ENCODE measurements at places on chromosomes 3 and 15.

- DNase-seq = no peak
These were observed 42.8 kb downstream of the NKIRAS1 start for GRCh38 chr3:23873941-23874340.

- no peak for DNase-seq
These were observed 97.2 kb downstream of the LEKR1 start for GRCh38 chr3:156923349-156923748.

GRCh38 chr3:188243124-188243795, 89.3 kb downstream of the LPP start:
- no peak for DNase-seq

DNA sequence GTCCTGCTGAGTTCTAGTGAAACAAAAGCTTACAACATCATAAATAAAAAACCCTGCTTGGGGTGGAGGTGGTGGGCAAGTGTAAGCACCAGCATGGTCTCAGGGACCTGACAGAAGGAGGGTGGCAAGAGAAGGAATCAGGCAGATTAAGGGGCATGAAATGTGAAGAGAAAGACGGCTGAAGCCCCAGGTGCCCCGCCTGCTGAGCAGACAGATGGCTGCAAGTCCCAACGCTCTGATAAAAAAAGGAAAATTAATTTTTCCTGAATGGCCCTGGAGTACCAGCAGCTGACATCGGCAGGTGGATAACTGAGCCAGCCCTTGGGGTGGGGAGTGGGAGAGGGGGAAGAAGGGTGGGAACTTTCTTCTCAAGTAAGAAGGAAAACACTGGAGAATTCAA, 137.9 kb downstream of the XXYLT1 start:
- DNase-seq = no peak

DNA sequence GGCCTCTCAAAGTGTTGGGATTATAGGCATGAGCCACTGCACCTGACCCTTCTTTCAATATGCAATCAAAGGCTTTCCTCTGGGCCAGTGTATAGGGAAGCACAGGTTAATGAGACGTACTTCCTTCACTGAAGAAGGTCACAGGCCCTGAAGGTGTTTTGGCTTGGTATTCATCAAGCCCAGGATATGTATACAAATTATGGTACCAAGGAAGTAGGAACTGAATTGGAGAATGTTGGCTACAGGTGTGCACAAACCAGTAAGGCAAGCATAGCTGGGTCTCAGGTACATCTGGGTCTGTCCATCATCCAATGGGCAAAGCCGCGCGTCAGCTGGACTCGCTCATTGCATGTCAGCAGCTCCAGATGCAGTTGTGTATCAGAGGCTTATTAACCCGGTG, 237.9 kb downstream of the ADAMTS17 start:
- no peak for DNase-seq

DNA sequence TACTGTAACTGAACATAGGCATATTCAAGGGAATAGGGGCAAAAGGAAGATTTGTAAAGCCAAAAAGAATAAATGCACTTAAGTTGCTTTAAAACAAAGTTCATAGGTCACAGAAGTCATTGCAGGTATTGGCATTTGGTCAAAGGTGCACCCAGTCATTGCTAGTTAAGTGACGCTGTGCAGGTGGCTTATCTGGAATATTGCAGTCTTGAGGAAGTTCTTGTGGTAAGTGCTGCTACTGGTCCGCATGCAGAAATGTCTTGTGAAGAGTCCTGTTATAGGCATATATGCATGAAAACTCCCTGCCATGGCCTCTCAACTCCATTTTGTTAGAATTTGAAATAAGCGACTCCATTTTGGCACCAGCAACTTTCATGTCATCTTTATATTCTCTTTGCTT, 293.1 kb downstream of the GBE1 start:
- DNase-seq = no peak

DNA sequence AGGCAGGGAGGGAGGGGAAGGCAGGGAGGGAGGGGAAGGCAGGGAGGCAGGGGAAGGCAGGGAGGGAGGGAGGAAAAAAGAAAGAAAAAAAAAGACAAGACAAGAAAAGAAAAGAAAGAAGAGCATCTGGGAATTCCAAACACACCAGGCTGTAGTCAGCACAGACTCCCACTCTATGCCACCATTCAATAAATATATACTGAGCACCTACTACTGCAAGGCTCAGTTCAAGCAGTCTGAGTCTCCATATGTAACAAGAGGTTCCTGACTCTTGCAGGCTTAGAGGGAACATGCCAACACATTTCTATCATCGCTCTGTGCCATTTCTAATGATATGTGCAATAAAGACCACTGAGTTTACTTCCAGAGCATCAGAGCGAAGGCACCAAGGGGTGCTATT, 47.7 kb downstream of the ANXA2 start:
- no peak for DNase-seq

DNA sequence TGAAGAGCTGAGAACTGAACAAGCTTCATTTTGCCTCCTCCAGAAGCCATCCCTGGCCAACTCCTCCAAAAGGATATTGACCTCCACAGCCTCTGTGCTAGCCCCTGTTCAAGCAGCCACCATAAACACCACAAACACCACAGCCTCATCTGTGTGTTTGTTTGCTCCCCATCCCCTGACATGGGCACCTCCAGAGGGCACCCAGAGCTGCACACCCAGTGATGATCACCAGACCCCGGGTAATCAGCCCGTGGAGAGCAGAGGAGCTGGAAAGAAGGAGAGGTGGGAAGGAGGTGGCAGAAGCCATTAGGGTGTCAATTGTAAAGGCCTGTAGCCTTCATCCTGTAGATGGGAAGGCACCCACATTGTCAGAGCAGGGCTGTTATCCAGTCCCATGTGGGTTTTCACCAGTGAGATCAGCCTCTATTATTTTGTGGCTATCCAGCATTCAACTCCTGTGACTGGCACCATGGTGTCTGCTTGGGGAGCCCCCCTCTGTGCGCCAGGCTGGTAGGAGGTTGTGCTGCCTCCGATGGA, 6.8 kb upstream of the WNT7A start:
- no peak for DNase-seq

- no peak for DNase-seq
These were observed 17.2 kb upstream of the SLC6A11 start for GRCh38 chr3:10798600-10799367.

DNA sequence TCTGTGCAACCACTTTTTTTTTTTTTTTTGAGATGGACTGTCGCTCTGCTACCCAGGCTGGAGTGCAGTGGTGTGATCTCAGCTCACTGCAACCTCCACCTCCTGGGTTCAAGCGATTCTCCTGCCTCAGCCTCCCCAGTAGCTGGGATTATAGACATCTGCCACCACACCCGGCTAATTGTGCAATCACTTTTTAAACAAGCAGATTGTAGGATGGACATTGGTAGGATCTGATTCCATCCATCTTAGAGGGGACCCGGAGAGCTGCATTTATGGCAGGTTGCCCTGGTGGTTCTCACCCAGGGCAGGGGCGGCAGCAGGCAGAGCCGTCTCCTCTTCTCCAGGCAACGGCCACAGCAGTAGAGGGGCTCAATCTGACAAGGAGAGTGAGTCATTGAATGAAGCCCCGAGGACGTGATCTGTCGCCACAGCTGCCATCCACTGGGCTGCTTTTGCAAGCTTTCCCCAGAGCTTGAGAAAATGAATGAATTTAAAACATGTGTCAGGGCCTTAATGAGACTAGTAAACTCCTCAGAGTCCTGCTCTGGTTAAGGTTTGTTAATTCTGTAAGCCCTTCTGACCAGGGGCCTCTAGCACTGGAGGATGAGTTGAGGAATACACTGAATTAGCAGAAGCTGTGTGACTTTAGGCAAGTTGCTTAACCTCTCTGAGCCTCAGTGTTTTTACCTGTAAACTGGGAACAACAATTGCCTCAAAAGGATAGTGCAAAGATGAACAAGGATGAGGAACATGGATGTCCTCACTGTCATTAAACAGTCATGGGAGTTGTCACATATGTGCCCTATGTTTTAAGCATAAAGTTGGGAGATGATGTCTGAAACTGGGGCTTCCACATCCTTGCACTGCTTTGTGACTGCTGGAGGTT, 129.1 kb downstream of the ASB7 start:
- no peak for DNase-seq

DNA sequence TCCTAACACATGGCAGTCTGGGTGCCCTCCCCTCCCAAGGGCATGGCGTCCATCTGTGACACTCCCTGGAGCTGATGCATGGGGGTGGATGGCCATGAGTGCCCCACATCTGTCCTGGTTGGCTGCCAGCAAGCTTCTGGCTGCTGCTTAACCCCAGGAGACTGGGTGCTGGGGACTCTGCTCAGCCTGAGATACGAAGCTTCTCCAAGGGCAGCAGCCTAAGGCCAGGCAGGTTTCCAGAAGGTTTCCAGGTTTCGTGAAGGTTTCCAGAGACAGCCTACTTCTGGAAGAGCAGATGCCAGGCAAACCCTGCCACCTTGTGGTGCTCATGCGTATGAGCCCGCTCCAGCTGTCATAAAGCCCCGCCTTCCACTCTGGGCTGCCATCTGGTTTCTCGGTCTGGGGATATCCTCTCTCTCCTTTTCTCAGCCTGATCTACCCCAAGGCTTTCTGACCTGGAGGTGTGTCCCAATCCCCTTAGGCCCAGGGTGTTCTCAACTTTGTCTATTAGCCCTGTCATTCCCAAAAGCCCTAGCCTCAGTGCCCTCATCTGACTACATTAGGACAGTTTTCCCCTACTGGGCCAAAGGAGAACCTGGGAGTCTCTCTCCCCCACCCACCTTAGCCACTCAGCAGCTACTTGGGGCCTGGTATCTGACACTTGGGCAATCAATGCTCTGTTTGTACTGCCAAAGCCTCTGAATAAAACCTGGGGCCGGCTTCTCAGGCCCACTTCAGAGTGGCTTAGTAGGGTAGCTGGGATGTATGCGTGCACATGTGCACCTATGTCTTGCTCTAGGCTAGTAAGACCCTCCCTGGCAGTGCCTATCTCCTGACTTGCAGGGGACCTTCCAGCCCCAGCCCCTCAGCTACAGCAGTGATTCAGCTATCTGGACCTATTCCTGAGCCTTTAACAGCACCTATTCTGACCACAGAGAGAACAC, 12.0 kb downstream of the MRPL46 start:
- DNase-seq = no peak

DNA sequence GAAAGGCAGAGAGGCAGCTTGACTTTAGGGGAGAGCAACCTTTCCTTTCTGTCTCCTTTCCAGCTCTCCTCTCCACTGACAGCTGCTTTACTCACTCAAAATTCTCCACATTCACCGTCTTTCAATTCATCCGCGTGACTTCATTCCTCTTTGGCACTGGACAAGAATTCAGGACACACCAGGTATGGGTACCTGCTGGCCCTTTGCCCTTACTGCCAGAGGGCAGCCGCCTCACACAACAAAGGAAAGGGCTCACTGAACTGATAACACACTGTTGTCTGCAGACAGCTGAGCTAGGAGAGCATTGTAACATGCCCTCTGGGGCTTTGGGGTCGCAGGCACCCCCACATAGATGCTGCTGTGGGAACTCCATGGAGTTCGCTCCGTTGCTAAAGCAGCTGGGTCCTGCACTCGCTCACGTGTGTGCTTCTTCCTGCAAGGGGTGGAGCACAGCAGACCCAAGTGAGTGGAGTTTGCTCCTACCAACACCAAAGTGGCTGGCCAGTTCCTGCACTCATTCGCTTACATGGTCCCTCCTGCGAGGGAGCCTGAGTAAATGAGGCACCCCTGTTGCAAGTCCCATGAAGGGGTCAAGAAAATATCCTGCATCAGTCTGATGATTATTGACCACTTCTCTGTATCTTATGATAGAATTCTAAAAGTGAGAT, 79.0 kb upstream of the SGO1 start:
- DNase-seq = no peak

DNA sequence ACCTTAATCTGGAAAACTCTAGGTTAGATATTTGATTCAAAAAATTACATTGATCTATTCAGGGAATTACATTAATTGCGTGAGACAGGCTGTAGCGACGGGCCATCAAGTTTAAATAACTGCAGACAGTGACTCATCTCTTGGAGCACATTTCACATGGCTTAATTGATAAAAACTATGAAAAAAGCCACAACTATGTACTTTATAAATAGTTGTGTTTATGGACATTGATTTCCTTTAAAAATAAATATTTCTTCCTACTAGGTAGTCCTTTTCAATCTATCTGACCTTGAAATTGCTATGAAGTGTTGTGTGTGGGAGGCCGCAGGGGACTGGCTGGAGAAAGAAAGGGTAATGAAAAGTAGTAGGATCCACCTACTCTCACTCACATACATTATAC, 157.8 kb downstream of the IL1RAP start:
- no peak for DNase-seq

DNA sequence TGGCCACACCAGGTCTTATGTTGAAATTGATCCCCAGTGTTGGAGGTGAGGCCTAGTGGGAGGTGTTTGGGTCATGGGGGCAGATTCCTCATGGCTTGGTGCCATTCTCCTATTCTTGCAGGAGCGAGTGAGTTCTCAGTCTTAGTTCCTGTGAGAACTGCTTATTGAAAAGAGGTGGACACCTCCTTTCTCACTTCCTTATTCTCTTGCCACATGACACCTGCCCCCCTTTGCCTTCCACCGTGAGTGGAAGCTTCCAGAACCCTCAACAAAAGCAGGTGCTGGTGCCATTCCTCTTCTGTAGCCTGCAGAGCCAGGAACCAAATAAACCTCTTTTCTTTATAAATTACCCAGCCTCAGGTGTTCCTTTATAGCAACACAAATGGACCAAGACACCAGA, 318.1 kb upstream of the MCTP2 start:
- DNase-seq = no peak

GRCh38 chr15:65824031-65824743, 32.1 kb upstream of the DENND4A start:
- DNase-seq = peak; percentile 61

DNA sequence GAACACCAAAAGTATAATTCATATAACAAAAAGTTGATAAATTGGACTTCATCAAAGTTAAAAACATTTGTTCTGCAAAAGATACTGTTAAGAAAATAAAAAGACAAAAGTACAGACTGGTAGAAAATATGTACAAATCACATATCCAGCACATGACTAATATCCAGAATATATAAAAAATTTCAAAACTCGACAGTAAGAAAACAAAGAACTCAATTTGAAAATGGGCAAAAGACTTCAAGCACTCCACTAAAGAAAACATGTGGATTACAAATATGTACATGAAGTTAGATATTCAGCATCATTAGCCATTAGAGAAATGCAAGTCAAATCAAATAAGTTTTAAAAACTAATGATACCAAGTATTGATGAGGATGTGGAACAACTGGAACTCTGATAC, 6.7 kb downstream of the GK5 start:
- no peak for DNase-seq

- no peak for DNase-seq
These were observed 14.9 kb downstream of the SOX2 start for GRCh38 chr3:181726351-181727330.

GRCh38 chr15:82137261-82137660, 91.4 kb upstream of the MEX3B start:
- DNase-seq = no peak

DNA sequence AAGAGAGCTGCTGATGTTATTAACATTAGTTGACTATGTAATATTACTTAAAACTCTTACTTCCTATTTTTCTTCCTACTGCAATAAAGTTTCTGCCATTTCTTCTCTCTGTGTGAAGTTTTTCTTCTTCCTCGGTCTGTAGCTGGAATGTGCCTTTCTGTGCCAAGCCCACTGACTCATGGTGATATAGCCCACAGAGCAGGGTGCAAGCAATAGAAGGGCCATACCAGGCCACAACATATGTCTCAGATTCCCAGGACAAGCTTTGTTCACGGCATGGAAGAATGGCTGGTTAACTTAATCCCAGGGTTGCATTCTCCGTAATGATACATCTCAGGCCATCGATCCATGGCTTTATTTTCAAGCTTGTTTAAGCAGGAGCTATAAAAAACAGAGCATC, 815.3 kb downstream of the TUSC7 start:
- DNase-seq = no peak

Measured in pulmonary artery endothelial cell (primary cell).